Activated naive CD4-positive, alpha-beta T cell treated with anti-CD3 and anti-CD28 coated beads, Interleukin-2, amount 50 U/mL, for 72 hours (primary cell): ENCODE measurements at places on chromosomes 7 and 10. TPM values are rescaled to one million over a fixed set of nuclear protein-coding genes. Genes with fewer than 3 reads are reported as not detected.

Gene SMC3
- 110 TPM for total RNA-seq

Gene ETV1
- not detected for total RNA-seq

- DNase-seq: no peak
Observed at GRCh38 chr7:127983804-127984332, 47.4 kb downstream of the LRRC4 start.

- no peak for DNase-seq
Observed at GRCh38 chr10:22655312-22655981, 58.9 kb downstream of the PIP4K2A start.

Gene KDM7A
- total RNA-seq: 28.4 TPM

Gene PNLIPRP3
- not detected for total RNA-seq

DNA sequence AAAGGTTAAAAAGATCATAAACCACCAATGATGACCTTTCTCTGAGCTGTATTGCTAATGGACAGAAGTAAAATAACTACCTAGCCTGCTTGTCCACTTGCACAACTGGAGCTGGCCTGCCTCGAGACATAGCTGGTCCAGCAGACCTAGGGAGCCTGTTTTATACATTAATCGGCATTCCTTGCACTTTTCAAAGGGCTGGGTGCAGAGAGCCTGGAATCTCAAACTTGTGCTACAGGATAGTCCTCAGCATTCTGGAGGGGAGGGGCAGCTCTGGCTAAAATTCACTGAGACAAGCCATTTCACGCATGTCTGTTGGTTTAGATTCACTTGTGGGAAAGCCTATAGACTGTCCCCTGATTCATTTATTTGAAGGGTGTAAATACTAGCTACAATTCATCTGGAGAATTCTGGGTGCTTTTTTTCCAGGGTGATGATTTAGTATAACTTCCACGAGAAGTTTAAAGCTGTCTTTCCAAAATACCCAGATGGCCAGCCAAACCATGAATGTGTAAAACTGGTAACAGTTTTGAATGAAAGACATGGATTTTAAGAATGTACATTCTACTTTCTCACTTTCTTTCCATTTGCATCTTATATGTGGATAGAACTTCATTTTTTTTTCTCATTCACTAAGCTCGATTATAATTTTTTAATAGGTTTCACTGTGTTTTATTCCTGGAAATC lies 389.4 kb downstream of the KCNMA1 start:
- no peak for DNase-seq
